ENCODE measurements at places on chromosomes 11 and 22. TPM values are rescaled to one million over a fixed set of nuclear protein-coding genes. Genes with fewer than 3 reads are reported as not detected.

- H3K27ac ChIP-seq, result no peak overlapping the region
- no peaks in the 10 kb centered on the region for H3K27me3 ChIP-seq
- H3K4me1 ChIP-seq, result no peaks in the 10 kb centered on the region
- no peak for DNase-seq
- no peak overlapping the region for H3K4me3 ChIP-seq
Observed at GRCh38 chr11:106875013-106875412, 143.3 kb downstream of the GUCY1A2 start.

DNA sequence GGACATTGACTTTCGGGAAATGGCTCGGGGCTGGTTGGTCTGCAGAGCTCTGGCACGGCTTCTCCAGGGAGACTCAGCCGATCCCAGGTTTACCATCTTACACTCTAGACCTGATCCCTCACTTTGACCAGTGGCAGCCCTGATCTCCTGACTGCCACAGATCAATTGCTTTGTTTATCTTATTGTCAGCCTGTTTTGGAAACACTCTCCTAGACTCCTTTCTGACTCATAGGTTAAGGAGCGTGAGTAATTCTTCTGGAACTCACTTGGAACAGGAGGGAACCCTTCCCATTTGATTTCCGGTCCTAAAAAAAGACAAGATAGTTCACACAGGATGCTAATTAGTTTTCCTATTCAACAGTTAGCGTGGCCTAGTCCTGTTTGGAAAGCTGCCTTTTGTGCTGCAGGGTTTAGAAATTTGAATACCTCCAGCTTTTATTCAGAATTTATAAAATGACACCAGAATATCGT, 16.0 kb upstream of the BMAL1 start:
- H3K27ac ChIP-seq, result no peak overlapping the region
- no peaks in the 10 kb centered on the region for H3K36me3 ChIP-seq
- H3K4me3 ChIP-seq, result no peak overlapping the region
- peaks cover 5% of the 10 kb centered on the region for H3K27me3 ChIP-seq

DNA sequence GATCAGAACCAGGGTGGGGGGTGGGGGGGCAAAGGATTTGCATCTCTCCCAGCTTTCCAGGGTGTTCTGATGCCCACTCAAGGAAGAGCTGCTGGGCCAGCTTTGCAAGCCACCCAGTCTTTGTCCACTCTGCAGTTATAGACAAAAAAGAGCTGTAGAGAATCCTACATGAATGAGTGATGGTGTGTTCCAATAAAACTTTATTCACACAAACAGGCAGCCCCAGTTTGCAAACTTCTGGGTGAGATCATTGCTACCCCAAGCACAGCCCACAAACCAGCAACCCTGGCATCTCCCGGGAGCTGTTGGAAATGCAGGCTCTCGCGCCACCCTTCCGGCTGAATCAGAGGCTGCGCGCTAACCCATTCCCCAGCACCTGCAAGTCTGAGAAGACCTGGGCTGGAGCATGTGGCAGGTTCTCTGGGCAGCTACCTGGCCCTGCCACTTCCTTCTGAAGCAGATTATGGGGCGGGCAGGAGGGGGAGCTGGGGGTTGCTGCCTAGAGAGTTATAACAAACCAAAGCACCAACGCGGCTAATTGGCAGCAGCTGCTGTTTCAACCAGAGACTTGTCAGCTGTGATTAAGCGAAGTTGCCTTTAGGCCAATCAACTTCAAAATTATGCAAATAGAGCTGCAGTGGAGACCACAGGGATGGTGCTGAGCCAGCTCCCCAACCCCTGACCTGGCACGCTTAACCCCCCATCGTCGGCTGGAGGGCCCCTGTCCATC, 3.8 kb upstream of the SHISAL1 start:
- no peaks in the 10 kb centered on the region for H3K36me3 ChIP-seq
- H3K4me3 ChIP-seq, result no peak overlapping the region

GRCh38 chr11:64849598-64850356, 5.3 kb upstream of the CDC42BPG start:
- H3K4me3 ChIP-seq, result no peak overlapping the region
- no peaks in the 10 kb centered on the region for H3K36me3 ChIP-seq
- no peak overlapping the region for H3K27ac ChIP-seq
- peaks cover 10% of the 10 kb centered on the region for H3K27me3 ChIP-seq
- DNase-seq, result no peak
- peaks cover 6% of the 10 kb centered on the region for H3K4me1 ChIP-seq

DNA sequence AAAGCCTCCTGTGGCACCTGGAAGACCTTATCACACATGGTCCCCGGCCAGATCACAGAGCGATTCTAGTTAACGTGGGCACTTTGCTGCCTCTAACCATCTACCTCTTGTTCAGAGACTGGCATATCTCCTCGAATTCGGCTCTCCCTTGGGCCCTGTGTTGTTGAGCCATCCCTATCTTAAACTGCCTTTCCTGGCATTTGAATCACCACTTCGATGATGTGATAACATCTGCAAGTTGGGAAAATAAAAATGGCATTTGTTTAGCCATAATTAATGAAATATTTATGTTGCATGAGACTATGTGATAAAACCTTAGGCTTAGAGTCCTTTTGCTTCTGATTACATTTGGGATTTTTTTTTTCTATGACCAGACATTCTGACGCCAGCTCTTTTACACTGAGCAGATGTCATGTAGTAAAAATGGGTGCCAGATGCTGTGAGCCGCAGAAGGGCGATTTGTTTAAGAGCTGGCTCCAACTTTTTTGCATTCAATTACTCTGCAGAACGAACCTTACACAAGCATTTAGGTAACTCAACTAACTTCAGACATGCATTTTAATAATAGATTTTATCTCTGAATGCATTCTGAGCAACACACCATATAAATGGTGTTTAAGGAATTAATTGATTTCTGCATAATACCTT, 58.5 kb upstream of the PARVA start:
- no peaks in the 10 kb centered on the region for H3K36me3 ChIP-seq
- H3K4me3 ChIP-seq, result no peak overlapping the region
- DNase-seq, result no peak

GRCh38 chr11:56331861-56332491, 13.9 kb upstream of the OR8K1 start:
- H3K4me1 ChIP-seq, result peaks cover 4% of the 10 kb centered on the region
- no peak for DNase-seq
- H3K36me3 ChIP-seq, result no peaks in the 10 kb centered on the region
- no peak overlapping the region for H3K4me3 ChIP-seq

GRCh38 chr11:44424841-44425240, 114.9 kb upstream of the ALX4 start:
- H3K27me3 ChIP-seq, result no peaks in the 10 kb centered on the region
- no peak overlapping the region for H3K27ac ChIP-seq
- H3K36me3 ChIP-seq, result no peaks in the 10 kb centered on the region
- H3K4me3 ChIP-seq, result no peak overlapping the region

DNA sequence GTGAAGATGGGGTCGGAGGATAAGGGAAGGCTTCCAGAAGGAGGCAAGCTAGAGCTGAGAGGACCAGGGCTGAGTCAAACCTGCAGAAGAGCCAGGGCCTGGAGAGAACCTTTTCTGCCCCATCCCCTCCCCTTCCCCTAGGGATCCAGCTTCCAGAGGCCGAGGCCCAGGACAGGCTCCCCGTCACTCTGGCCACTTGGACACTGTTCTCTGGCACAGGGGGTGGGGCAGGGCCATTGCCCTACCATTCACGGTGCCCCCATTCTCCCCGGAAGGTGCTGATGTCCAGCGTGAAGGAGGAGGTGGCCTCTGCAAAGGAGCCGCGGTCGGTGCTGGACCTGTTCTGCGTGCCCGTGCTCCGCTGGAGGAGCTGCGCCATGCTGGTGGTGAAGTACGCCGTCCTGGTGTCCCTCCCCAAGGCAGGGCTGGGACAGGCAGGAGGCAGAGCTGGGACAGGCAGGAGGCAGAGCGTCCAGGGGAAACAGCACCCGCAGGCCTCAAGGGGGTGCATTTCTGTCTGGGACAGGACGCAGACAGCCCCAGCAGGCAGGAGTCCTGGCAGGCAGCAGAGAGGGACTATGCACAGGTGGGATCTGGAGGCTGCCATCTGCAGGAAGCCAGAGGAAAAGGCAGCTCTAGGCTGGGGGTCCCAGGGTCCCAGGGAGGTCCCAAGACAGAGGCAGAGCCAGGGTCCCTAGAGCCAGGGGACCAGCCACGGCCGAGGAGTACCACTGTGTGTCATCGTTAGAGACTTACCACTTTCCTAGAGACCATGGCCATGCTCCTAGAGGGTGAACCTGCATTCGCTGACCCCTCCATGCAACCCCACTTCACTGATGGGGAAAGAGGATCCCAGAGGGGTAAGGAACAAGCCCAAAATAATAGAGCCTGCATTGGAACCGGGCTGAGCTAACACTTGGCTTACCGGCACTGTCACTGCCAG, 25.8 kb upstream of the SLC22A12 start:
- peaks cover 18% of the 10 kb centered on the region for H3K4me1 ChIP-seq
- peaks cover 3% of the 10 kb centered on the region for H3K27me3 ChIP-seq
- no peak overlapping the region for H3K4me3 ChIP-seq
- no peak for DNase-seq
- no peaks in the 10 kb centered on the region for H3K36me3 ChIP-seq

GRCh38 chr11:14315130-14315529, 43.9 kb downstream of the RRAS2 start:
- H3K36me3 ChIP-seq, result no peaks in the 10 kb centered on the region
- H3K4me3 ChIP-seq, result no peak overlapping the region
- no peak overlapping the region for H3K27ac ChIP-seq
- DNase-seq, result no peak
- H3K4me1 ChIP-seq, result peaks cover 48% of the 10 kb centered on the region
- H3K27me3 ChIP-seq, result no peaks in the 10 kb centered on the region

GRCh38 chr11:34614344-34615104, 6.4 kb upstream of the EHF start:
- DNase-seq, result no peak
- no peak overlapping the region for H3K27ac ChIP-seq
- H3K4me1 ChIP-seq, result no peaks in the 10 kb centered on the region
- H3K36me3 ChIP-seq, result no peaks in the 10 kb centered on the region

PUS3 gene
- total RNA-seq, result 13.1 TPM

CRACR2B gene
- total RNA-seq, result 28.8 TPM

KLHL35 gene
- 2.8 TPM for total RNA-seq

EHF gene
- total RNA-seq, result not detected
